A375 (cell line): ENCODE measurements at places on chromosomes 3 and 15. TPM values are rescaled to one million over a fixed set of nuclear protein-coding genes. Genes with fewer than 3 reads are reported as not detected.

The ROBO2 gene
- total RNA-seq: 1.4 and 2.7 TPM in 2 replicates

The KLHL40 gene
- total RNA-seq: not detected in 2 replicates

The DNAH12 gene
- under 0.01 TPM in 1 of 2 replicates, not detected in the other for total RNA-seq

The ZXDC gene
- total RNA-seq: 29.4 and 31.6 TPM in 2 replicates

The FGF7 gene
- 0.08 and 0.66 TPM in 2 replicates for total RNA-seq

The PODXL2 gene
- total RNA-seq: 22.0 and 22.2 TPM in 2 replicates

The FEZF2 gene
- not detected in 2 replicates for total RNA-seq

The SLC22A13 gene
- 0.26 and 0.29 TPM in 2 replicates for total RNA-seq
